GM12865 (cell line): ENCODE measurements at places on chromosomes 7 and 10.

DNA sequence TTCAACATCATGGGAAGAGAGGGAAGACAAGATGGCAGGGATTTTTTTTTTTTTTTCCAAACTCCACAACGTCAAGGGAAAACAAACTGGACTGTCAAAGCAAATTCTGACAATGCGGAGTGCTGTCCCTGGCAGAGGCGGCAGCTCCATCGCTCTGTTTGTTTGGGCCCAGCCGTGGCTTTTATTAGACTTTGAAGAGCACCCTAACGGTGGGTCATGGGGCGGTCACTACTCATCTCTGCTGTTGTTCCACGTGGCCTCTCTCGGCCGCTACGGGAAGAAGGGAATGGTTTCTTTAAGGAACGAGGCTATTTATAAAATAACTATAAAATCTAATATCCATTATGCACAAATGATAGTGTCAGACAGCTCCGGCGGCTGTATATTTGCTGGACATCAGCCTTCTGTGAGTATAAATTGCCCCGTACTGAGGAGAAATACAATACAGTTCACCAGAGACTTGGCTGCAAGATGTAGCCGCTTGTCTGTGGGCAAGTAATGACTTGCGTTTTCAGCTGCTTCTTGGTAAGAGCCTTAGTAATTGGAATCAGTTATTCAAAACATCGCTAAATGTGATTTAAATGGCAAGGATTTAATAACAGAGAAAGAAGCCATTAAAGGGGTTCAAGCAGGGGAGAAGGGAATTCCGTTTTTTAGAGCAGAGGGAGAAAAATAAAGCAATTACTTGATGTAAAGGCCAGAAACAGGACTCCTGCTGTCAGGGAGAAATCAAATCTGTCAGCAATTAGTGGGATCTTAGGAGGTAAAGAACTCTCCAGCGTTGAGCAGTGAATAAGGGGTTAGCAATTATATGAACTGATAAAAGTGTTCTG, 61.7 kb upstream of the RAB11FIP2 start:
- no peak for DNase-seq

DNA sequence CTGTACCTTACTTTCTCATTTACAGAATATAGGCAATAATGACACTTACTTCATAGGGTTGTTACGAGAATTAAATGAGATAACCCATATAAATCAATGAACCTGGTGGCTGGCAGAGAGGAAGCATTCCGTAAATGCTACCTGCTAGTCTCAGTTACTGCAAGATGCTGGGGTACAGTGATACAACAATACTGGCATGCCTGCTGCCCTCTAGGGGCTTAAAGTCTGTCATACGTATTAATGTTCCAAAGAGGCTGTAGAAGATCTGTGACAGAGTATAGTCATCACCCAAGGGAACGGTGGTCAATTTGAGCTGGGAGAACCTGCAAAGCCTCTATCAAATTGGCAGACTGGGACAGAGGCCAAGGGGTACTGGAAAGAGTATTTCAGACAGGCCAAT, 421.5 kb downstream of the GPAM start:
- DNase-seq: no peak

DNA sequence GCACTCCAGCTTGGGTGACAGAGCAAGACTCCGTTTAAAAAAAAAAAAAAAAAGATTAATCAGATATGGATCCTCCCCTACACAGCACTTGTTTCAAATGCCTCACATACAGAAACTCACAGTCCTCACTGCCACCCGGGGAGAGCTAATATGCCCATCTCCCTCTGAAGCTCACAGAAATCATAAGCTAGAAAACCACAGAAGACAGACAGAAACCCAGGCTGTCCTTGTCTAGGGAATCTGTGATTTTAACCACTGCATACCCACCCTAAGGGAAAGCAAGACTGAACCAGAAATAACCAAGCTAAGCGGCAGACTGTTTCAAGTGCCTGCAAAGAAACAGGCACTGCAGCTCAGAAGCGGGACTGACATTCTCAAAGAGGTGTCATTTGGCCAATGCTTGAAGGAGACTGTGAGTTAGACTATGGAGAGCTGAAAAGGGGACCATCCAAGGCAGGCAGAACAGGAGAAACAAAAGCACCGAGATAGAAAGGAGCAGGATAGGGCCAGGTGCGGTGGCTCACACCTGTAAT, 37.6 kb downstream of the SLC37A3 start:
- no peak for DNase-seq

- no peak for DNase-seq
These were observed 726.7 kb upstream of the GALNT17 start for GRCh38 chr7:70405241-70405640.

GRCh38 chr10:76190634-76191270, 759.3 kb downstream of the LRMDA start:
- DNase-seq: no peak

- no peak for DNase-seq
These were observed 501.9 kb downstream of the INHBA start for GRCh38 chr7:41201021-41201420.
